ENCODE measurements at places on chromosomes 2 and 18.

DNA sequence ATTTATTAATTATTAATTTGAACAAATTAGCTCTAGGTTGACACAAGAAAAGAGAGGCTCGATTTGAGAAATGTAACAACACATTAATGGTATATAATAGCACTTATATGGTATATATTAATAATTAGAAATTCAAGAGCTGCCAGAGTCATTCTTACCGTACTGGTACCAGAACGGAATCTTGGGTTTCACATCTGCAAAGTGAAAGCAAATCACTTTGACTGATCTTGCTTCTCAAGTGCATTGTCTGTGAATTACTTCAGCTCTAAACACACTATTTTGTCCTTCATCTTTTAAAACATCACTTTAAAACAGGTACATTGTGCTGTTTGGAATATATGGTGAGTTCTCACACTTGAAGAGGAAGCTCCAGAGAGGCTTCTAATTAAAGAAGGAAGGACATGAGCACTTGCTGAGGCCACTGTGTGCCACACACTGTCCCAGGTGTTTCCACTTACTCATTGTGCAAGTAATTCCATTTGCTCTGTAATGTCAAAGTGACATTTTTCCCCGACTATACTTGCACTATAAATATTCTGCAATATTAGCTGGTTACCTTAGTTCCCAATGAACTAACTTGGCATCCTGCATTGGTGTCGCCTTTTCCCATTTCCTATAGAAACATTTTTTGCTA is 85.8 kb downstream of the PLA2R1 start:
- no peak for DNase-seq

DNA sequence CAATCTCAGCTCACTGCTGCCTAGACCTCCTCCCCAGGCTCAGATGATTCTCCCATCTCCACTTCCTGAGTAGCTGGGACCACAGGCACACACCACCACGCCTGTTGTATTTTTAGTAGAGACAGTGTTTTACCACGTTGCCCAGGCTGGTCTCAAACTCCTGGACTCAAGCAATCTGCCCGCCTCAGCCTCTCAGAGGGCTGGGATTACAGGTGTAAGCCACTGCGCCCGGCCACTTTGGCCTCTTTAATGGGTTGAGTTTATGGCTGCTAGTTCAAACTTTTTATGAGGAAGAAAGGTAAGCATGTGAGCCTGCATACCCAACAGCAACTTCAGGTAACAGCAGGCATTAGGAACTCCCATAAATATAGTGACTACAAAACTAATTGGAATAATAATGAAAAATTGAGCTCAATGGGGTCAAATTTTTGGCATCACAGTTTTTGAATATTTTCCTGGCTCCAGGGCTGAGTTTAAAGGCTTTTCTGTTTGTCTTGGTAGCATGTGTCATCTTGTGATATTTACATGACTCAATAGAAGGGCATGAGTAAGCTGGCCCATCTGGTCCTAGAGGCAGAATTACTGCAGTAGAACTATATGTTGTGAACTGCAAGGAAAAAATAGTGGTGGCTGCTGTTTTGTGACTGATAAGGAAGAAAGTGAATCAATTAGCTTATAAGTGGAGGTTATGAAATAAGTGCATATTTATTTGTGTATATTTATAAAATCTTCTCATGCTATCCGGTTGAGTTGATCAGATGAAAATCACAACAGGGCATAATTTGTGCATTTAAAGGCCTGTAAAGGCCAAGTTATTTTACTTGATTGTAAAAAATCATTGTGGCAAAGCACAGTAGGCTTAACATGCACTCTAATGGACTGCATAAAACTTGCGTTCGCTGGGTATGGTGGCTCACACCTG is 24.8 kb downstream of the GALM start:
- no peak for DNase-seq

DNA sequence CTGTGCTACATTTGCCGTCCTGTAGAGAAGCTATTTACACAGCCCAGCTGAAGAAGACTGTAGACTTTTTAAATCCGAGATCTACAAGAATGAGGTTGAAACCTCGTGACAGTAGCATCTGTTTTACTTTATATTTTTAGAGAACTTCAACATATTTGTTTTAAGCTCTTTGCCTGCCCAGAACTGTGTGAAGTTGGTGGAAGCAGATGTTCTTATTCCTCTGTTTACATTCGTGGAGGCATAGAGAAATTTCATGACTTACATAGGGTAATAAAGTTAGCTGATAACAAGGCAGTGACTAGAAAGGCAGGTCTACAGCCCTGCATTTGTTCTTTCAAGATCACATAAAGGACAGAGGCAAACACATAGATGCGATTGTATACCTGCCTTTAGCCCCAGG is 47.0 kb upstream of the MAP3K20 start:
- no peak for DNase-seq

GRCh38 chr2:1823187-1824169 is 79.2 kb upstream of the PXDN start:
- DNase-seq, result no peak

DNA sequence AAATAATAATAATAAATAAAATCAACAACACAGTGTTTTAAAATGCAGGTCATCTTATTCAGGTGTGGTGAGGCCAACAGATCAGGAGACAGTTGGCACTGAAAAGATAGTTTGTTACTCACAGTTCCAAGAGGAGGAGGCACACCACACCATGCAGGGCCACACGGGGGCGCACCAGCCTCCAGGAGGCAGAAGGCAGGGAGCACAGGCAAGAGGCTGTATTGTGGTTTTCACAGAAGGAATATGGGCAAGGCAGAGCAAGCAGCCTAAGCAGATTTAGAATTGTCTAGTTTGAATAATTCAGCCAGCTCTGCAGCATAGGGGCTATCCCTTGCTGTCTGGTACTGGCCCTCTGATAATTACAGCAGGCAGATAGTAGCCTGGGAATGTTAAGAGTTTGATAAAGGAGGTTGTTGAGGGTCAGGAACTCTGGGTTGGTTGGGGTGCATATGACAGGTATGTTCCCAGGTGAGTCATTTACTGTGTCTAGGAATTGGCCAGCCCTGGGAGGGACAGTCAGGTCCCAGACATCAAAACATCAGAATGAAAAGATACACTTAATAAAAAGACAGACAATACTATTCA is 31.3 kb downstream of the KIAA2012 start:
- no peak for DNase-seq

DNA sequence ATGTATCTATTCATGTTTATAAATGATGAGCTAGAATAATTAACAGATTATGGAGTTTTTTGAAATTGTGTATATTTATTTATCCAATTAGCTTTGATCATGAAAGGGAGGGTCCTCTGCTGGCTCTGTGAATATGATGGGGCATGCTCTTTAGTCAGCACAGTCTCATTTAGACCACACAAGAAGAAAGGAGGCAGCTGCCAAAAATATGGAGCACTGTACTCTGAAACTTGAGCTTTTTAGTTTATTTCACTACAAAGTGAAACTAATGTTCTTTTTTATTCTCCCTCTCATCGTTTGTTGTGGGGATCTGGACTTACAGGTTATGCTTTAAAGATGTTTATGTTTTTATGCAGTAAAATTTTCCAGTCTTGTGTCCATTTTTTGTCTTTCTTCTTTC is 266.9 kb upstream of the GULP1 start:
- no peak for DNase-seq

DNA sequence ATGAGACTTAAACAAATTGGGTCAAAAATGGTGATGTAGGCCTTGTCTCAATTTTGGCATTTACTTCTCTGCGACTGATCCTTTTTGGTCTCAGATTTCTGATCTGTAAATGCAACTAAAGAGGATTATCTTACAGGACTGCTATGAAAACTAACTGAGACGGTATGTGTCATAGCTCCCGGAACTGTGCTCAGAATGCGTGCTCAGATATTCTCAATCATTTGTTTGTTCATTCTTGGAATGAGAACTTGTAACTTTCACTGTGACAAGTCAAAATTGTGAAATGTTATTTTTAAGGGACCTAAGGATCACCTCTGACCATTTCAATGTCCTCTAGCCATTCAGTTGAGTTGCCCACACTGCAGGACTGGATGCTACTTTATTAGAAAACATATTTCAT is 498.2 kb upstream of the PIK3C3 start:
- DNase-seq, result no peak

GRCh38 chr2:39778233-39778632 is 825 bp downstream of the THUMPD2 start:
- no peak for DNase-seq

GRCh38 chr18:12278741-12279682 is 24.9 kb downstream of the CIDEA start:
- DNase-seq, result no peak

GRCh38 chr2:20844246-20844645 is 21.3 kb upstream of the LDAH start:
- DNase-seq, result no peak

DNA sequence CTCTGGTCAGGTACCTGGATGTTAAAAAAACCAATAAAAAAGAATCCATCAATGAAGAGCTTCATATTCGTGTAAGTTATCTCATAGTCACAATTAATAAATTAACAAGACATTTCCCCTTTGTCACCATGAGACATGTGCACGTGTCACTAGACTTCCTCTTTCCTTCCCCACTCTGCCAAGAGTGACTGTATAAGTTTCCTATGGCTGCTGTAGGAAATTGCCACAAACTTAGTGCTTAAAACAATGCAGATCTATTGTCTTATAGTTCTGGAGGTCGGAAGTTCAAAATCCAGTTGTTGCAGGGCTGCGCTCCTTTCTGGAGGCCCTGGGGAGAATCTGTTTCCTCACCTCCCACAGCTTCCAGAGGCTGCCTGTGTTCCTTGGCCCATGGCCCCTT is 35.8 kb downstream of the SLC9A4 start:
- no peak for DNase-seq

DNA sequence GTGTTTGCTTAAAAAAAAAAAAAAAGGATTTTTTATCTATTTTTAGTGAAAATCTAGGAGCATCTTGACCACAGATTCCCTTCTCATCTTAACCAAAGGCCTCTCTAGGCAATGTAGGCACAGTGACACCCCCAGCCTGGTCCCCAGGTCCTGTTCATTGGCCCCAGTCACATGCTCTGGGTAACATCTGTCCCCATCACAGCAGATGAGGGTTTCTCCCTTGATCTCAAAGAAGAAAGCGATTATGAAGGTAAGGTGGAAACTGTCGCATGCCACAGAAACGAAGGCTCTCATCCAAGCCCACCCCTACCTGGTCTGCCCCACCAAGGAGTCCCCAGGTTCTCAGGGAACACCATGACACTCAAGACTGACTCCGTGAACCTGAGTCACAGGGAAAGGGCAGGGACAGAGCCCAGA is 4.7 kb downstream of the HS6ST1 start:
- DNase-seq, result no peak

- DNase-seq, result no peak
These were observed 92.5 kb downstream of the KCTD18 start for GRCh38 chr2:200417366-200417765.

DNA sequence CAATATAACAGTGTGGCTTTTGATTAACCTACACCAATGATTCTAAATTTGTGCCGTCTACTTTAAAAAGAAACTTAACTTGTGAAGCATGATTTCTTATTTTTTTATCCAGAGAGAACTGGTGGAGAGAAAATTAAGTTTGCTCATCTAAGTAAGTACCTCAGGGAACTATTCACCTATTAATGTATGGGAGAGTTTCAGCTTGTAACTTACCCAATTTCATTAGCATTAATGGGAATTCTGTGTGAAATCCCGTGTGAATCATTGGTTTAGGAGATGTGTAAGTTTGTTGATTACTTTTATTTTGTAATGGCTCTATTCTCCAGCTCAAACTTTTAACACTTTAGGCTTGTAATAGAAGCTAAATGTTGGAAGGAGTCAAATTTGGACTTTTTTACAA is 1061.5 kb downstream of the TDRD15 start:
- DNase-seq, result no peak

- no peak for DNase-seq
These were observed 186.0 kb upstream of the RMP24 start for GRCh38 chr18:35786365-35787042.

DNA sequence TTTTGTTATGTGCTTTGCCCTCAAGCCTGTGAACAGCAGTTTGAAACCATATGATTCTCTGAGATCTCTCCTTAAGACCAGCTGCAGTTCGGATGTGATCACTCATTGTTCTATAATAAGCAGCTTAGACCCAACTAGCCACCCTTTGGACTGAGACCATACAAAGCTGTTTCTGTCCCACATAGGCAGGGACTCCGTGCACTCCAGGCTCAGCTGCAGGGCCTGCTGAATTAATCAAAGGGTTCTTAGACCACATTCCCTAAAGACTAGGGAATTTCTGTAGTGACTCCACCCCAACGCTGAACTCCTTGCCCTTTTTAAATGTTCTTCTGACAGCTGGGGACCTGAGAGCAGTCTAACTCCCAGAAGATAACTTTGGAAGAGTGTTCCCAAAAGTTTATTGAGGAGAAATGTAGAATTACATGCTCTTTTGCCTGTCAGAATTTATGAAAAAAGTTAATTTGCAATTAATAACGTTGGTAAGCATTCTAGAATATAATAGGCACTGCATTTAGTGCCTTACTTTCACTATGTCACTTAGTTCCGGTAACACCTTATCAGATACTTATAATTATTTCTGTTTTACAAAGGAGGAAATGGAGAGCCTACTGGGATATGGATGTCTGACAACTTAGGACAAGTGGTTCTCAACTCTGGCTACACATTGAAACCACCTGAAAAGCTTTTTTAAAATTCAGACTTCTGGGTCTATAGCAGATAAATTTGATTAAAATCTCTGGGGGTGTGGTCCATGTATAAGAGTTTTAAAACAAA is 42.3 kb downstream of the GULP1 start:
- DNase-seq, result no peak

GRCh38 chr18:5893956-5894610 is 1.2 kb downstream of the TMEM200C start:
- DNase-seq, result no peak

DNA sequence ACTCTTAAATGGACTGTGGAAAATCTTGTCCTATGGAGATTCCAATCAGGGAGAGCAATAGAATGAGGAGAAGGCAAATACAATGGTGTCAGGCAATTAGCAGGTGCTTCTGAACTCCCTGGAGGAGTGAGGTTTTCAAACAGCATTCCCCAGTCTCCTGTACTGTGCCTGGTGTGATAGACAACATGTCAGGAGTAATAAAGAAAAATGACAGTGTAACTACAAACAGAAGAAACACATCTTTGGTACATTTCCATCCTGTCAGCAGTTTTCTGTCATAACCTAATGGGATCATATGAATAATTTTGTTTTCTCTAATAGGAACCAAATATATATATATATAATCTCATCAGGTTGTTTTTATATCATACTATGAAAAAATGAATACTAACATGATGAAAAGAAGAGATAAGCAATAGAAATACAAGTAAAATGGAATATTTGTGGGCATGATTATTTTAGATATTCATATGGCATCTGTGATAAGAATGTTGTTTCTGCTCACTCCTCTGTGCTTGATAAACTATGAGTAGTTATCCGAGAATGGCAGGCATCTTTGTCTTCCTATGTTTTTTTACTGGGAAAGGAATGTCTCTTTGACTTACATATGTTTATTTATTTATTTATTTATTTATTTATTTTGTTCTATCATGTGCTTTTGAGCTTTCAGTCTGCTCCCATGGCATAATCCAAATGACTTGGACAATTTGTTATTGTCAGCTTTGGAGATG is 441.7 kb downstream of the TXNL1 start:
- DNase-seq, result no peak

DNA sequence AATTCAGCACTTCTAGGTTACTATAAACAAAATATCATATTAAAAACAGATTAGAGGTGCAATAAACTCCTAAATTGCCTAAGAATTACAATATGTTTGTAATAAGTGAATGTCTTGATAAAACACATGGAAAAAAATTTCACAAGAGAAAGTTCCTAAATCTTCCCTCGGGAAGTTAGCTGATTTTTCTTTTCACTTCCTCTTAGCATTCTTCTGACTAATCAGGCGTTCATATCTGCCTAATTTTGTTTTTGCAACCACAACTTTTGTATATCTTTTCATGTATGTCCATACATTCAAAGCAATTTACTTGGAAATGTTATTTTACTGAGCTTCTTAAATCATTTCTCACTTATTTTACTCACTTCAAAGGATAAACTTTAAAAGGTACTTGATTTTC is 88.5 kb downstream of the RTTN start:
- no peak for DNase-seq

Measured in stimulated activated CD4-positive, alpha-beta T cell treated with anti-CD3 and anti-CD28 coated beads, TNF-alpha, amount 100 ng/mL, for 24 hours (primary cell).